B cell (primary cell): ENCODE measurements at places on chromosomes 13 and 19. TPM values are rescaled to one million over a fixed set of nuclear protein-coding genes. Genes with fewer than 3 reads are reported as not detected.

Gene KLK2
- polyA plus RNA-seq = 0.60 and 1.2 TPM in 2 replicates

Gene ADPRHL1
- polyA plus RNA-seq = 0.28 and 0.43 TPM in 2 replicates

Gene C1QTNF9B
- polyA plus RNA-seq = not detected in 2 replicates

Gene ZNF729
- polyA plus RNA-seq = not detected in 2 replicates

Gene DCT
- polyA plus RNA-seq = 0.03 and 0.18 TPM in 2 replicates

Gene SYCN
- polyA plus RNA-seq = not detected in 2 replicates

Gene ZNF560
- polyA plus RNA-seq = not detected in 2 replicates

Gene SLC25A42
- 75.6 and 83.9 TPM in 2 replicates for polyA plus RNA-seq

Gene AMH
- polyA plus RNA-seq = 1.5 and 1.9 TPM in 2 replicates

Gene NXNL1
- polyA plus RNA-seq = not detected in 2 replicates

Gene CCL25
- polyA plus RNA-seq = 0.28 TPM in 1 of 2 replicates, not detected in the other

DNA sequence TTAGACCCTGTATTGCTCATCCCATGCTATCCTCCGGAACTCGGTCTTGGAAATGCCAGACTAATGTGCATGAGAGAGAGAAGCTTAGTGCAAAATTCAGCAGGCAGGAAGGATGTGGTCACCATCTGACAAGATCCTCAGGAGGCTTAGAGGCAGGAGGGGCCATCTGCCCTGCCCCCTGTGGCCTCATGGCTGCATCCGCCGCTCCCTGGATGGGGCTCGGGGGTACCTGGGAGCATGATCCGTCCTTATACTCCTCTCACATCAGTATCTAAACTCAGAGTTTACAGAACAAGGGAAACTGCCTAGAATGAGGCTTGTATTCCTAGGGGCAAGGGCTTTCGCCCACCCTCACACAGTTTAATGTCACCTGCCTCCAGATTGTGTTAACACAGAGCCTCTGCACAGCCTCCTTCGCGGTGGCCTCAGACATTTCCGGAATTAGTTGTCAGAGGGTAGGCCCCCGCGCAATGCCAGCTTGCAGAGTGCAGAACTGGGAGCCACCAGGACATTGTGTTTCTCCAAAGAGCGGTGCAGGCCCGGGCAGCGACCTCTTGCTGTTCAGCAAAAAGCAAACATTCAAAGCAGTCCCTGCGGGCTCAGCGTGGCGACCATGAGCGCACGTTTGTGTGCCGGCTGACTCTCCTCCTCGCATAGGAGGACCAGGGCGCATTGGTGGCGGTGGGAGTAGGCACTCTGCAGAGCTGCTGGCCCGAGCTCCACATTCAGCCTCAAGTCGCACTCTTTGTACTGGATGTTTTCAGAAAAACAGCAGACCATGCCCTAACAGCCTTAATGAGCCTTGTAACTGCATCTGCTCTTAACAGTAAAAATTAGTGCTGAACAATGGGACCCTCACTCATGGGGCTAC is 39.1 kb downstream of the GPR12 start:
- no peak for DNase-seq

DNA sequence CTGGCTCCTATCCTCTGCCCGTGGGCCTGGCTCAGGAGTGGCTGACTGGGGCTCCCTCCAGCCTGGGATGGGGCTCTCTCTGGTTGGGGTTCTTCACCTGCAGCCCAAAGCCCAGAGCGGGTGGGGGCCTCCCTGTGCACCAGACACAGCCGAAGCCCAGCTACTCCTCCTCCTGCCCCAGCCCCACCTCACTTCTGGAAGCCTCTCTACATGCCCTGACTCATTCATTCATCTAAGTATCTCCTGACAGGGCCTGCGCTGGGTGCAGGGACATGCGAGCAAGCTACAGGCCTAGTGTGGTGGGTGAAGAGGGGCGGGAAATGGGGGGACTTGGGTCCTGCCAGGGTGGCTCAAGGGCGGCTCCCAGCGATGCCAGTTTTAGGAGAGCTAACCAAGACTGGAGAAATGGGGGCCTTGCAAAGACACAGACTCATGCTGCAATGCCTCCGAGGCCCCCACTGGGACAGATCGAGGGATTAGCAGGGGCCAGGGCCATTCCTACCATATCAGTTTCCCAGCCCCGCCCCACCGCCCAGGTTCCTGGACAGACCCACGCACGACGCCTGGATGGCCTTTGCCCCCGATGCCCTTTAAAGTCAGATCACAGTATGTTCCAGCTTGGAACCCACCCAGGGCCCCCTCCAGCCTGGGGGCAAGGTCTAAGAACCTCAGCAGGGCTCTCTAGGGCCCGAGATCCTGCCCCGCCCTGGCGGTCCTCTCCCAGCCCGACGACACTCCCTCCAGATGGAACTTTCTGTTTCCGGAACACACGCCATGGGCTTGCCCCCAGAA is 12.6 kb downstream of the LSM4 start:
- no peak for DNase-seq

DNA sequence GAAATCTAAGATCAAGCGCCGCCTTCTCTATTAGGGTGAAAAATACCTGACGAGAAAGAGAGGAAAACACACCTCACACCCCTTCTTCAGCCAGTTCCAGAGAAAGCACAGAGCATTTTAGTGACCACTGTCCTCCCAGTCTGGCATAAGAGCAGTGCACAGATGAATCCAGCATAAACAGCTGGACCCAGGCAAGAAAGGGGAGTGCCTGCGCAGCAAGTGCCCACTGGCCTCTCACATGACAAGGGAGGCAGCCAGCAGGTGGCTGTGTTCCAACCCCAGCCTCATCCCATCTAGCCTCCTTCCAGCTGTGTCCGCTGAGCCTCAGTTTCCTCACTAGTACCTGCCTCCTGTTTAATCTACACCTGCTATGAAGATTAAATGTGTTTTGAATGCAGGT is 8.0 kb downstream of the MED26 start:
- DNase-seq = no peak

GRCh38 chr19:7482584-7483439 is 6.0 kb downstream of the PEX11G start:
- DNase-seq = no peak

DNA sequence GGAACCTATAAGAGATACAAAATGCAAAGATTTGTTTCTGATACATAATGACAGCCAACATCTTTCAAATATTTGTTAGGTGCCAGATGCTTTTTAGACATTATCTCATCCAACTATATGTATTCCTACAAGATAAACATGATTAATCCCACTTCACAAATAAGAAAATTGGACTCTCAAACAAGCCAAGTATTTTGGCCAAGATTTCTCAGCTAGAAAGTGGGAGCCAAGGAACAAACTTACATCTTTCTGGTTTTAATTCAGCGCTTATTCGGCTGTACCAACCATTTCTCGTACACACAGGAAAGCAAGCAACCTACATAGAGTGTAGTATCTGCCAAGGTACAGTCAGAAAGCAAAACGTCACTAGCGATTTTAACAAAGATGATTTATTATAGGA is 85.7 kb upstream of the SERP2 start:
- DNase-seq = no peak

- DNase-seq = no peak
These were observed 166.1 kb downstream of the SLC7A1 start for GRCh38 chr13:29429286-29429900.

DNA sequence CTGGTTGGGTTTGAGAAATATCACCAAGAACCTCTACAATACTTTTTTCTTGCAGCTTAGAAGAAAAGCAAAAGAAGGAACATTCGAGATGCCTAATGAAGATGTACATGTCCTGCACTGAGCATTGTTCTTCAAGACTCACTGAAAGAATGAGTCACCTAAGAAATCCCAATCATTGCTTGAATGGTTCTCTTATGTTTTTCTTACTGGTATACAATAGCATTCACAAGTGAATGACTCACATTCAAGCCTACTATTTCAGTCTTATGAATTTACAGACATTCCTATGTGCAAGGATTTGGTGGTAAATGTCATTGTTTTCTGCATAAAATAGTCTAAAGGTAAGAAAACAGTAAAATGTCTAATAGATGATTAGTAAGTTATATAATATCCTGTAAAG is 594.6 kb downstream of the PCDH9 start:
- no peak for DNase-seq

- DNase-seq = peak; percentile 80
These were observed 79.3 kb downstream of the KDM4B start for GRCh38 chr19:5048091-5048726.

- DNase-seq = no peak
These were observed 1.6 kb upstream of the KLK10 start for GRCh38 chr19:51020988-51021651.

- DNase-seq = peak; percentile 61
These were observed 9.8 kb downstream of the PPP1R15A start for GRCh38 chr19:48881741-48882657.

DNA sequence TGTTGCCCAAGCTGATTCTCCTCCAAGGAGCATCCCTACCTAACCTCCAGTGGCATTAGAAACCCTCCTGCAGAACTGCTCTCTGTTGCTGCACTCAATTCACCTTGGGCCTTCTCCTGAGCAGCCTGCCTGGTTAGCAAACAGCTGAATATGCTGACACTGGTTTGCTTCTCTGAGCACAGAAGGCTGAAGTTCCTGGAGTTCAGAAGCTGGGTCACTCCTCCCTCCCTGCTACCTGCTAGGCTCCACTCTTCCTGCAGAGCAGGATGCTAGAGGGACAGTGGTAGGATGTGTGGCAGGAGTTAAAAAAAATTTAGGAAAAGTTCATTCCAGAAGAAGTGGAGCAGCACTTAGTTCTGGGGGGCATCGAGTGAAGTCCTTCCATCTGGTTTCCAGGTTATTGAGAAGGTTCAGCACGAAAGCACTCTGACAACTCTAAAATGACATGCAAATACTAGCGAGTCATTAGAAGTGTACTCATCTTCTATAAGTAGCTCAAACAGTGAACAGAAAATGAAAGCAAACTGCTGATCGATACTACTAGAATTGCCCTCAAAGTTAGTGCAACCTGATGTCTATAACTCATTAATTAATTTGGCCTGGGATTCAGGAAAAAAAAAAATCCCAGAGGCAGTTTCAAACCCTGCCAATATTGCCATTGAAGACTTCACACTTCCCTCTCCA is 293.7 kb downstream of the POU4F1 start:
- DNase-seq = no peak

GRCh38 chr19:35740423-35741202 is 1.6 kb downstream of the IGFLR1 start:
- DNase-seq = peak; percentile 95

DNA sequence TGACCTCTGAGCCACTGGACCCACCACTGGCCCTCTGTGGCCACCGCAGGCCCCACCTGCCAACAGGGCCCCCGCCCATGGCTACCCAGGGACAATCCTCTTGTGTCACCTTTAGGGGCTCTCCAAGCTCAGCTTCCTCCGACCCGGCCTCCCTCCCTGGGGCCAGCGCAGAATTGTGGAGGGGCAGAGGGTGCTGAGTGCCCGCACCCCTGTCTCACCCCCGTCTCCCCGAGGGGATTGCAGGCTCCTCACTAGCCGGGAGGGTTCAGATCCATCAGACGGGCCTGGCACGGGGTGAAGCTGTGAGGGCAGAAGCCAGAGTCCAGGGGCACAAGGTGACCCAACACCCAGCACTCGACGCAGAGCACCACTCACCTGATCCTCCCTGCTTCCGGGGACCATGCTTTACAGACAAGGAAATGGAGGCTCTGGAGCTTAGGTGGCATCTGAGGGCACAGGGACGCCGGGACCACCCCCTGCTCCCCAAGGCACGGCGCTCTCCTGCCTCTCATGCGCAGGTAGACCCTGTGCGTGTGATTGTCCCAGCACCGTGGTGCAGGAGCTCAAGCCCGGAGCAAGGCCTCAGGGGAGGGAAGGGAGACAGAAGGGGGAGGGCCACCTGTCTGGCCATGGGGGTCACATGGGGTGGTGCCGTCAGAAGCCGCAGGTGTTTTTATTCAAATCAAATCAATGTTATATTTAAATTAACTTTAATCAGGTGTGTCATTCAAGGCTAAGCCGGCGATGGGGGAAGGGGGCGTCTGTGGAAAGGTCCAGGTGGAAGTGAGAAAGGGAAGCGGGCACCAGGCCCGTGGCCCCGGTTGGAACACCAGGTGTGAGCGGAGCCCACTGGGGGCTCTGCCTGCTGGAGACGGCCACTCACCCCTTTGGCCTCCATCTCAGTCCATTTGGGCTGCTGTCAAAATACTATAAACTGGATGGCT is 21.6 kb upstream of the SPACA7 start:
- DNase-seq = no peak

- no peak for DNase-seq
These were observed 1887.4 kb downstream of the PCDH9 start for GRCh38 chr13:65342541-65343337.

DNA sequence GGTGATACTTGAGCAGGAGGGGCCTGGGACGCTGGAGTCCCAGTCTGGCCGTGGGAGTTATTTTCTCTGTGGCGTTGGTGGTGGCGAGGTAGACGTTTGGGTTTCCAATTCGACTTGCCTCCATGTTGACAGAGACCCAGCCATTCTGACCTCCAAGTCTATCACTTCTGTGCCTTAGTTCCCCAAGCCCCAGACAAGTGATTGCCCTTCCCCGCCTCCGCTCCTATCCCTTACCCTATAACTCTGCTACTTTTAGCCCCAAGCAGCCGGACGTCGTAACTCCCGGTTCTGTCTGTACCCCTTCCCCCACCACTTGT is 549 bp downstream of the TIMM50 start:
- DNase-seq = no peak
